ENCODE measurements at places on chromosomes 13 and 19.

- DNase-seq, result no peak
Measured at GRCh38 chr13:39208636-39209035, 170.4 kb downstream of the NHLRC3 start.

DNA sequence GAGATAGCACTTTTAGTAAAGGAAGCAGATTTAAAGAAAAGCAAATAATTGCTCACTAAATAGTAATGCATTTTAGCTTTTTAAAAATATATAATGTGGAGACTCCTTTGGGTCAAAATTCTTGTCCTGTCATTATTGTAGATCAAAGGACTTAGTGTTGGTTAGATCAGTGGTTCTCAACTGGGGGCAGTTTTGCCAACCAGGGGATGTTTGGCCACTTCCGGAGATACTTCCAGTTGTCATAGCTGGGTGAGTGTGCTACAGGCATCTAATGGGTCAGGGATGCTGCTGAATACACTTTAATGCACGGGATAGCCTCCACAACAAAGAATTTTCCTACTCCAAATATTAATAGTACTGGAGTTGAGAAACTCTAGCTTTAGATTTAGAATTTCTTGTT, 126.8 kb downstream of the LMO7 start:
- no peak for DNase-seq

- DNase-seq, result no peak
Measured at GRCh38 chr19:39017026-39017425, 15.3 kb downstream of the FBXO27 start.

GRCh38 chr13:51827254-51827653, 17.7 kb downstream of the TMEM272 start:
- DNase-seq, result no peak

DNA sequence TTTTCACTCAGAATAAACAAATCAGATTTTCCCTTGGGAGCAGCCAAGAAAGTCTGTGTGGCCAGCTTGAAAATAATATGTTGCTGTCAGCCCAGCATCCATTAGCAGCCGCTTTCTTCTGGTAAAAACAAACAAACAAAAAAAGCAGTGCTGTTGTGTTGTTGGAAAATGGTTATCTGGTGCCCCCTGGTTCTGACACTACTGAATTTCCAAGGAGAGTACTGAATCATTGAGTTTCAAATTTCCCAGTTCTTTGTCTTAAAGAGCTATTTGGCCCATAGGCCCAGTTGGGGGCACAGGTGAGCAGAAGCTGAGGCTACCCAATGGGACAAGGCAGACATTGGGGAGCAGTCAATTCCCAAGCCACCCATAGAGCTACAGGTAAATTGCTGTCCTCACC, 995.9 kb downstream of the UQCRFS1 start:
- peak; percentile 45 for DNase-seq

DNA sequence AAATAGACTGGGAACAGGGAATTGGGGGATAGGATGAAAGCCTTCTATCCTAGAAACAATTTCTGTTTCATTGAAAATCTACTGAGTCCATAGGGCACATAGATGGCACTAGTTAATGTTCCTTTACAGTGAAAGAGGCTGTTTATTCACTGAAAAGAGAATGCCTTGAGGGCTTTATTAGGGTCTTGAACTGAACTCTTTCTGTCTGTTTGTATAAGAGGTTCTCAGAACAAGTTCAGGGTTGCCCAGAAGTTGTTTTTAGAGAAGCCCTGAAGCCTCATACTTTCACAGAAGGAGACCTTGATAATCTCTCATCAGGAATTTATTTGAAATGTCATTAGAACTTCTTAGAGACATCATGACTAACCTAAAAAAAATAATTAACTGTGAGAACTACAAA, 43.9 kb downstream of the ENOX1 start:
- DNase-seq, result no peak

DNA sequence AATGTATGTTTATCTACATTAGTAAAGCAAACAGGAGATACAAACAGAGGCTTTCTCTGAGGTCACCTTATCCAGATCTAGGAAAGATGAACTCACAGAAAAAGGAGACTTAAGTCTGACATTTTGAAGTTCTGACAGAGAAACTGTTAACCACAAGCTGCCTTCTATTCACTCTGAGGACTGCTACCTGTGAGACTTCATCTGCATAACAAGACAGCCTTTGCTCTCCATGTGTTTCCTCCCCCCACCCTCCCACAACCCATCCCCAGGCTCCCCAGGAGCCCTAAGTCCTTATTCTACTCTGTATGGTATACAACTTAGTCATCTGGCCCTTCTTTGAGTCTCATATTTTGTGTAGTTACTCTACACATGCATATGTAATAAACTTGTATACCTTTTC, 699.0 kb downstream of the FGF9 start:
- peak; percentile 41 for DNase-seq

GRCh38 chr13:45143346-45143751, 23.0 kb downstream of the GTF2F2 start:
- no peak for DNase-seq

DNA sequence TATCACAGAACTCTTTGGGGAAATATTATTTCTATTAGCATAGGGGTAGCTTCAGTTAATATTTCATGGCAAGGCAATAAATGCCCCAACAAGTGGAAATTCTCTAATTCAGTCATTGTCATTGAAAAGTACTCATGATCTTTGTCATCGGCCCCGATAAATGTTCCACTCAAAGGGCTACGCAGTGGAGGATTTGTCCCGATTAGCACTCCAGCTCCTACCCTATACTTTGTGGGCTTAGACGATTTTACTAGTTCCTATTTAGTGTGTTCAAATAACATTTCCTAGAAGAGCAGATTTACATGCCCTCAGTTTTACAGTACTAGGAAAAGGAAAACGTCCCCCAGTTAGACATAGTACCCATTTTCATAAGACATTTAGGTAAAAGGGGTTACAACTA, 38.0 kb upstream of the ATP12A start:
- DNase-seq, result no peak

- no peak for DNase-seq
Measured at GRCh38 chr13:23848019-23848418, 41.2 kb downstream of the MIPEP start.

GRCh38 chr19:18089726-18090125, 3.0 kb upstream of the IL12RB1 start:
- no peak for DNase-seq

DNA sequence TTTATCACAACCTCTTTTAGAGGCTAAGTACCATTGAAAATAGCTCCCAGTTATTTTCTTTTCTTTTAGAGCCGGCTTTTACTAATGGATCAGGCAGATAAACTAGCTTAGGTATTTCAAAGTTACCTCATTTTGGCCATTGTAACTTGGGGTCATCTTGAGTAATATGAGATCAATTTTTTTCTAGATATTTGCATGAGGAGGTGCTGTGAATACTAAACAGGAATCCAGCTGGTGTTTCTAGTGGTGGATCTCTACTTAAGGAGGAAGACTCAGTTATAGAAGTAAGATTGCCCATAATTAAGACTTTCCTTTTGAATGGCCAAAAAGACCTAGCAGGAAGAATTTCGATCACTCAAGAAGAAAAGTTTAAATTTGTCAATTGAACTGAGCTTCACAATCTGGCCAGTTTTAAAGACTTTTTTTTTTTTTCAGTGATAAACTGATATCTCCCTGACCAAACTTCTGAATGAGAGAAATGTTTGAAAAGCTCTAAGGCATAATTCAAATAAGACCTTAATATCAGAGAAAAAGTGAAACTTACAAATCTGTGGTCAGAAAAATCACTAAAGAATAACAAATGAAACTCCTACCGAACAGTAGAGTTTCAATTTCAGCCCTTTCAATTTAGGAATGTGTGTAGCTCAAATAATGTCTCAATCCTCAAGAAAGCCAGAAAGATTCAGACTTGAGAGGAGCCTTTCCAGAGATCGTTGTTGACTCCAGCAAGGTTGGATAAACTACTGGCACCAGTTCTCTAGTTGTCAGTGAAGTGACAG, 11.6 kb upstream of the NAA16 start:
- no peak for DNase-seq

DNA sequence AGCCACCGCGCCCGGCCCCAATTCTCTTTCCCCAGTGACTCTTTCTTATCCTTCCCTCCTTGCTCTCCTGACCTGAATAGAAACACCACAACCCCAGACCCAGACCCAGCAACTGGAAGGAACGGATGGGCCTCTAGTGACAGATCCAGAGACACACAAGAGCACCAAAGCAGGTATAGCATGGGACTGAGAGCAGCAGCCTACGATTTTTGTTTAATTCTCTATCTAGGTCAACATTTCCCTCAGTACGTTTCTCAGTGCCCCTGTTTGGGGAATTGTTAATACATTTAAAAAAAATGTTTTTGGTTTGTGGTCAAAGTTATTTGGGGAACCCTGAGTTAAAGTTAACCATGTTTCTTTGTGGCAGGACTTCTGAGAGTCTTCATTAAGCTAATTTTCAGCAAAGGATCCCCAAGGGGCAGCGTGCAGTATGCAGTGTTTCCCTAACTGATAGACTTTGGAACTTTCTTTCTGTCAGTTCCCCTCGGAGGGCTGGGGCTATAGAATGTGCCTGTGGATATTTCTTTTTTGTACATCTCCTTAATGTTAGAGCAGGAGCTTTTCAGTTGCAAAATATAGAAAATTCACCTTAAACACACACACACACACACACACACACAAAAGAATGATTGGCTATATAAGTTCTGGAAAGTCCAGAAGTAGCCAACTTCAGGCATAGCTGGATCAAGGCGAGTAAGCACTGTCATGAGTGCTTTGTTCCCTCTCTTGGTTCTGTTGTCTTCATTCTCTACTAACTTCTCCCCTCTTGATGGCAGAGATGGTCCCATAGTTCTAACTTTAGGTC, 6.3 kb downstream of the FXYD5 start:
- DNase-seq, result no peak

DNA sequence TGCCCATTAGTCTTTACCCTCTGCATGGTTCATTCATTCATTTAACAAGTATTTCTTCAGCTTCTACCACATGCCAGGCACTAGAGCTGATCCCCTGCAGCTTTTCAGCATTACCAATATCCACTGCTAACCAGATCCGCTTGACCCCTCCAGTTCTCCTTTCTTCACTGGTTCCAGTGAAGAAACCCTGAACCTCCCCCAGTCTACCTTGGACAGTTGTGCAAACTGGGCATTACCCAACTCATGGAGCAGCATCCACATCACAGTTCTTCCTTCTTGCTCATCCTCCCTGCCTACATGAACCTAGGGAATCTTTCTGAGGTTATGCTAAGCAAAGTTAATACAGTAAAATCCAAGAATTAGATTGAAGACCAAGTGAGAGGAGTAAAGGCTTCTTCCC, 78.7 kb upstream of the SERP2 start:
- DNase-seq, result no peak

DNA sequence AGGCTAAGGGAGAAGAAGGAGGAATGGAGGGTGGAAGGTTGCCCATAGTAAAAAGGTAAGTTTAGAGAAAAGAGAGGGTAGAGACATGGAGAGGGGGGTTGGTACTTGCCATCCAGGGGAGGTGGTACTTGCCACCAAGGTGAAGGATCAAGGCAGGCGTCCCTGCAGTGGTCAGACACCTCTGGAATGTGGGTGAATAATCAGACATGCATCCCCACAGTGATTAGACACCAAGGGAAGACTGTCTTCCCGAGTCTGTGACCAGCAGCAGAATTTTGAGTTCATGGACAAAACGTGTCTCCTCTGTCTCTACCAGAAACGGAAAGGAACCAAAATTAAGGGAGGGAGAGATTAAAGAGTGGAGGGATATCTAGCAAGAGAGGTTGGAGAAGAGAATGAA, 27.1 kb upstream of the IGFL1 start:
- DNase-seq, result no peak

GRCh38 chr19:56119582-56119978, 1.5 kb downstream of the ZNF787 start:
- DNase-seq, result peak; percentile 39

- DNase-seq, result no peak
Measured at GRCh38 chr13:70613295-70613694, 505.0 kb upstream of the KLHL1 start.

GRCh38 chr13:44046428-44046827, 166.7 kb downstream of the LACC1 start:
- DNase-seq, result no peak

- no peak for DNase-seq
Measured at GRCh38 chr13:114228176-114228575, 6.5 kb upstream of the CDC16 start.

DNA sequence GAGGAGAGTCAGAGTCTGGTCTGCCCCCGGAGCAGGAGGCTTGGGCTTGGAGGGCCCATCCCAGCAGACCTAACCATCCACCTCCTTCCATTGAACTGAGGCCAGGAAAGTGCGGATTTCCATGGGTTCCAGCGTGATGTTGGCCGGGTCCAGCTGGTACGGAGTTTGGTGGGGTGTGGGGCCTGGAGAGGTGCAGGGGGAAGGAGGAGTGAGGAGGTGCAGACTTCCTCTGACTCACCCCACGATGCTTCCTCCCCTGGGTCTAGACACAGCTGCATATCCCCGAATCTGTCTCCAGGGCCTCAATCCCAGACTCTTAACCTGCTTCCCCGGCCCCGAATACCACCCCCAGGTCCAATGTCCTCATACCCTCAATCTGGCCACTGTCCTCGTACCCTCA, 20.0 kb downstream of the MAN2B1 start:
- DNase-seq, result no peak

DNA sequence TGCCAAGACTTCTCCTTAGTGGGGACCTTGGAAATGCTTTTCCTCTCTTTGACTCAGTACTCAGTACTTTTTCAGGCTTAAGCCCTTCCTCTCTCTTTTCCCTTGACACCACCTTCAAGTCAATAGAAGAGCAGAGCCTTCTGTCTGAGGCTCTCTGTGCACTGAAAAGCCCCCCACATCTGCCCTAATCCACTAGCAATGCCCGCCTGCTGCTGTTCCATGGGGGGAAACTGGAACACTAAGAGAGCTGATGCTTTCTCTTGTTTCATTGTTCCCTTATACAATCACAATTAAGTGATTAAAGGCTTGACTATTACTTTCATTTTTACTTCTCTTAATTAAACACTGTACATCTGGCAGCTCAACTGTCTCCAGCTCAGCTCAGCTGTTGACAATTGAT, 254.5 kb downstream of the SLITRK6 start:
- no peak for DNase-seq

- peak; percentile 27 for DNase-seq
Measured at GRCh38 chr19:35204799-35205732, 23.5 kb downstream of the FAM187B start.

DNA sequence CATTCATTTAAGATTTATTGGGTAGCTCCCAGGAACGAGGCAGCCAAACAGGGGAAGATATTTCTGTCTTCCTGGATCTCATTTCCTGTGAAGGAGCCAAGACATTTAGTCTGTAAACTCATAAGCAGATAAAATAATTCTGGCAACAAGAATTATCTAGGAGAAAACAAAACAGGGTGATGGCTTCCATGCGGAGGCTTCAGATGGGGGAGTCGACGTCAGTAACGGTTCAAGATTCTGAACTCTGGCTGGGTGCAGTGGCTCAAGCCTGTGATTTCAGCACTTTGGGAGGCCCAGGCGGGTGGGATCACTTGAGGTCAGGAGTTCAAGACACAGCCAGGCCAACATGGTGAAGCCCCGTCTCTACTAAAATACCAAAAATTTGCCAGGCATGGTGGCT, 1.3 kb downstream of the GNA15 start:
- no peak for DNase-seq

DNA sequence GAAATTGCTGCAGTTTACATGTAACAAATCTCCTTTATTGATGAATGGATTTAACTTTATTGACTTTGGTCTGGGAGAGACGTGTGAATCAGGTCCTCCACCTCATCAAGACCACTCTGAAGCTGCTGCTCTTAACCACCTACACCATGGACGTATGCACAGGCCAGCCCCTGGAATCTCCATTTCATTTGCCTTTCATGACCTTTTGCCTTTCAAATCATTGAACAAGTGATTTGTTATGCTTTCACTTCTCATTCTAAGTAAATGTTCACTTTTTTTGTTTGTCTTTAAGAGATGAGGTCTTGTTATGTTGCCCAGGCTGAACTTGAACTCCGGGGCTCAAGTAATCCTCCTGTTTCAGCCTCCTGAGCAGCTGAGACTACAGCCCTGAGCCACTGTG, 240.0 kb upstream of the SERP2 start:
- no peak for DNase-seq

Data from ELF-1 (cell line).